Stimulated activated CD8-positive, alpha-beta memory T cell treated with anti-CD3 and anti-CD28 coated beads, Interleukin-7, amount 100 ng/mL, for 1 hour (primary cell): ENCODE measurements at places on chromosomes 5 and 9.

- DNase-seq, result no peak
Observed at GRCh38 chr5:112366987-112367386, 52.1 kb downstream of the EPB41L4A start.

DNA sequence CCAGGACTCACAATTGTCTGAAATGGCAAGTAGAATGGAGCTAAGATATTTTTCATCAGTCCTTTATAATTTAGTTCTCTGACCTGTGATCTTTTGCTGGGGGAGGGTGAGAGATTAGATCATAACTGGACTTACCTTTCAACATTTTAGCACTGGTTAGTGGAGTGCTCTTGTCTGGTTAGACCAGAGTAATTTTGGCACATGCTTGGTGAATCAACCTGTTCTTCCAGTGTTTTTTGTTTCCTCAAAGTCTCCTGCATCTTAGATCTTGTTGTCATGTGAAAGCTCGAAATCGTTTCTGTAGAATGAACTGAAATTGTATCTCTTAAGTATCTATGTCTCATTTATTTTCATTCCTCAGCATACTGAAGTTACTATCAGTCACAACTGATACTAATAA, 122.4 kb downstream of the TLE4 start:
- no peak for DNase-seq

- DNase-seq, result no peak
Observed at GRCh38 chr5:156322666-156323065, 4.3 kb upstream of the SGCD start.

GRCh38 chr9:72898784-72899733, 53.8 kb downstream of the ALDH1A1 start:
- no peak for DNase-seq

DNA sequence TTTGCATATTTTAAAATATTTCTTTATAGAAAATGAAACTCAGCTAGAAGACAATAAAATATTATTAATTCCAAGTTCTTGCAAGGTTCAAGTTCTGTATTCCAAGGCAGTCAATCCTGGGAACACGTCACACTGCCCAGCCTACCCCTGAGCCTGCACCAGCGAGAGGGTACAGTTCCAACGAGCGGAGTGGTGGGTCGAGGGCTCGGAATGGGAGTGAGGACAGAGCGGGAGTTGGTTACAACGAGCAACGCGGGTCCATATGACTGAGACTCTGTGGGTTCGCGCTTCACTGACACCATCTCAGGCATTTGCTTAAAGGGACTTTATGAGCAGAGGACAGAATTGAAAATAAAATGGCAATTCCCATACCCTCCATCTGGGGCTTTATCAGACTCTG, 40.0 kb upstream of the SPTLC1 start:
- no peak for DNase-seq

GRCh38 chr5:143760755-143761154, 51.2 kb upstream of the HMHB1 start:
- no peak for DNase-seq

DNA sequence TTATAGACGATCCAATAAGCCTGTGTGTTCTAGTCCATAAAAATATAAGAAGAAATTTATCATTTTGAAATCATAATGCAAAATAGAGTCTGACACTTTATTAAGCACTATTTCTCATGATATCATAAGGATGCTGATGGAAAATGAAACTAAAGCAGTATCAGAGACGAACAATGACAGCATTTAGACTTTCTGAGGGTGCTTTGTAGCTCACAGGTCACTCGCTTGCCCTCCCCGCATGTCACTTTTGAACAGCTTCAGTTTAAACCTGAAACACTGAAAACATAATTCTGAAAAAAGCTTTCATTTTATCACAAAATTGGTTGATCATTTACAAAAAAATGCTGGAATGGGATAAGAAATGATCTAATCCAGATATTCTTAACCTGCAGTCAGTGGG, 247.1 kb downstream of the EBF1 start:
- no peak for DNase-seq

GRCh38 chr9:20294046-20294750, 328.1 kb downstream of the MLLT3 start:
- no peak for DNase-seq

DNA sequence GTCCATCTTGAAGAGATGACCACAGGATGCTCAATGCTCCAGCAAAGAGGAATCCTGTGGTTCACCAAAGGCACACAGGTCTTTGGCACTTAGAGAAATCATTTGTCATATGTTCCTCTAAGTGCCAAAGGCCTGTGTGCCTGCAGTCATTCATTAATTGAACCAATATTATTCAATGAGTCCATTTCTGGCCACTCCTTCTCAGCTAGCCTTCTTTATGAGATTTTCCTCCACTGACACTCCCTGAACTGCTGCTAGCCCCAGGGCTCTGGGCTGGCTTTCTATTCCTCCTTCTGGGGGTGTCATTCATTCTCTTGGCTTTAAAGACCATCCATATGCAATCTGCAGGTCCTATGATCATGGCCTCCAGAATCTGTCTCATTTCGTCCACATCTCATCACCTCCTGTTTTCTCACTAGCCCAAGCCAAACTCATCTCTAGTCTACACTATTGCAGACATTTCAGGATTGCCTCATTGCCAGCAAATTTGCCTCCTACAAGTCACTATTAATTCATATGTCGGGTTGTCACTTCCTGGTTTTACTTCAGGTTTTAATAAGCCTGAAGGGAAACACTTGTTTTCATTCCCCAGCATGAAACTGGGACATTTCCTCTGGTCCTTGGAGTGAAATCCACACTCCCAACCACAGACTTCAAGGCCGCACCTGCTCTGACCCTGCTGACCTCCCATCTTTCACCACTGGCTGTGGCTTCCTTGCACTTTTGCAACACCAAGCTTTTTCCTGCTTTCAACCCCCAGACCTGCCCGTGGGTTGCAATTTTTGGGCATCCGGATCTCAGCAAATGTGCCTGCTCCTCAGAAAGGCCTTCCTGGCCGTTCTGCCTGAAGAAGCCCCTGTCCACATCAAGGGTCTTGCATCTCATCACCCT, 35.1 kb downstream of the KCNIP1 start:
- no peak for DNase-seq

DNA sequence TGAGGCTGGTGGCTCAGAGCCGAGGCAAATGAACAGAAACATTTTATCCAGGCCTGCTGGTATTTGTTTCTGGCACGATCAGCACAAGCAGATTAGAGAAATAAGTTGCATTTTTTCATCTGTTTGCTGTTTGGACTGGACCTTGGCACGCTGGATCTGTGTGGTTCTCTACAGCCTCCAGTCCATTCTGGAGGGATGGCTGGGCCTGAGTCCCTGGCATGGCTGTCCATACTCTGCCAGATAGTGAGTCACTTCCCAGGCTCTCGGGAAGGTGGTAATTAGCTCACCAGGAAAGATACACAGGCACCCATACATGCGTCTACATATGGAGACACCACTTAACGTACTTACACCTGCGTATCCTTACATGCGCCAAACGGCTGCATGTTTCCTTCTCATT, 78.6 kb downstream of the SPRY4 start:
- no peak for DNase-seq

DNA sequence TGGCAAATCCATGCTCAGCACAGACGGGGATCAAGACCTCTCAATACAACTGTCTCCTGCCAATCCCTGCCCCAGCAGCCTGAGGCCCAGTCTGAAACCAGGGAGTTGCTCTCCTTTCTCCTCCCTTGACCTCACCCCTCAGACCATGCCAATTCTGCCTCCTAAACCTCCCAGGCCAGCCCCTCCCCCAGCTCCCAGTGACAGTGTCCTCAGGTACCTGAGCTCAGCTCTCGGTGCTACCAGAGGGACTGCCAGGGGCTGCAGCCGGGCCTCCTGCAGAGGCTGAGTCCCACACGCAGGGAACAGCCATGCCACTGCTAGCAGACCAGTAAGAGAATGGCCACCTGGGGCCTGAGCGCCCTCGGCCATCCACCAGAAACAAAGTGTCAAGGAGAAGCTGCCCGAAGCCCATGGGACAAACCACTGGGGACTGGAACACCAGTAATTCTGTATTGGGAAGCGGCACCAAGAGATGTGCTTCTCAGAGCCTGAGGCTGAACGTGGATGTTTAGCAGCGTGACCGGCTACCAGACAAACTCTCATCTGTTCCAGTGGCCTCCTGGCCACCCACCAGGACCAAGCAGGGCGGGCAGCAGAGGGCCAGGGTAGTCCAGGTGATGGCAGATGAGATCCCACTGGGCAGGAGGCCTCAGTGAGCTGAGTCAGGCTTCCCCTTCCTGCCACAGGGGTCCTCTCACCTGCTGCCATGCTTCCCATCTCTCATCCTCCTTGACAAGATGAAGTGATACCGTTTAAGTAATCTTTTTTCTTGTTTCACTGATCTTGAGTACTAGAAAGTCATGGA, 557 bp upstream of the IL3 start:
- no peak for DNase-seq

GRCh38 chr9:69542058-69542457, 130.1 kb downstream of the APBA1 start:
- DNase-seq, result no peak

DNA sequence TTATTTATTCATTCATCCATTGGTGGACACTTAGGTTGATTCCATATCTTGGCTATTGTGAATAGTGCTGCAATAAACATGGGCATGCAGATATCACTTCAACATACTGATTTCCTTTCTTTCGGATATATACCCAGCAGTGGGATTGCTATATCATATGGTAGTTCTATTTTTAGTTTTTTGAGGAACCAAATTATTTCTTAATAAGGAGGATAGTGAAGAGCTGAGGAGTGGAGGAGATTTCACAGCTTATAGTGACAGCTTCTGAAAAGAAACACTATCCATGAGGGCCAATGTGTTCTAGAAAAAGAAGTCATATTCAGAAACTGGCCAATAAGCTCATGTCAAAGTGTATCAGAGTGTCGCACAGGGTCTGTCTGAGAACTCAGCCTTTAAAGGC, 183.3 kb downstream of the SEC61B start:
- DNase-seq, result no peak

DNA sequence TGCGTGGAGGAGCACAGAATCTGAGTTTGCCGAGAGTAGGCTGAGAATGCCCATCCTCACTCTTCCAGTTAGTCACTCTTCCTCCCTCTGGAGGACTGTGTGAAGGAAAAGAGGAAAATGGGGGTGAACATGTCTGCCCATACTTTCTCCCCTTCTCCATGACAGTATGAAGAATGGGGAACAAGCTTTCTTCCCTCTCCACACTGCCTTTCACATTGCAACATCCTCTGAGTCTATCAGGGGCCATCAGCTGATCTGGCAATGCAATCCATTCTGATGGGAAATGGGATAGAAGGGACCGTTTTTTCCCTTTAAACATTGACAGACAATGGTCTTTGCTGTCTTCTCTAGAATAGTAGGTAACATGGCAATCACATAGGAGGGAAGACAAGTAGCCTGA, 56.8 kb downstream of the UGCG start:
- DNase-seq, result no peak

GRCh38 chr9:119758241-119758640, 389.0 kb upstream of the BRINP1 start:
- no peak for DNase-seq

DNA sequence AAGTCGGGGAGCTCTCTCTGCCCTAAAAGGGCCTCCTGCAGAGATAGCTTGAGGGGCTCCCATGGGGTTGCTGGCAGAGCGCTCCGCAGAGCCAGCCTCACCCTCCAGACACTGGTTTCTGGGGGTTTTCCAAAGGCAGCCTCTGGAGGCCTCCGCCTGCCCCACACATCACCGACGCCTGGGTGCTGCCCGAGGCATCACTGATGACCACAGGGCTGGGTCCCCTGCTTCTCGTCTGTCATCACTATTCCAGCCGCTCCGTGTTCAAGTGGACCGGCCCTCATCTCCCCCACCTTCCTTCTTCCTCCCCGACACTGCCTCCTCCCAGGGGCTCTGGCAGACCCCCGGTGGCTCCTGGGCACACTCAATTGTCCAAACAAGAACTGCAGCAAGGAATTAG, 64.1 kb upstream of the IRX4 start:
- no peak for DNase-seq

- DNase-seq, result no peak
Observed at GRCh38 chr9:132995121-132995420, 16.6 kb downstream of the GFI1B start.

DNA sequence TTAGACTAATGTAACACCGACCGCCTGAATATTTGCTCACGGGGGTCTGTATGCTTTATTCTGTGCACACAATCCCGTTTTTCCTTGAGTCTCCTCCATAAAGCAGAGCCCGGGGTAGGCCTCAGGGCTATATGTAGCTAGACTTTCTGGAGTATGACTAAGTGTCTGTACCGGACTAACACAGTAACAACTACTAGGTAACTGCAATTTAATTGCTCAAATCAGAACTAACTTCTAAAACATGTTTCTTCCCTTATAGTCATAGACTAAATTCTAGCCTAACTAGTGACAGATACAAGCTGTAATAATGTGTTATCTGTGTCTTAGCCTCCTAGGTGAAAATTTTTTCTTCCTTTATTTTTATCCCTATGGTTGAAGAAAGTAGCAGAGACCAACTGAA, 2.1 kb downstream of the REEP5 start:
- DNase-seq, result no peak

DNA sequence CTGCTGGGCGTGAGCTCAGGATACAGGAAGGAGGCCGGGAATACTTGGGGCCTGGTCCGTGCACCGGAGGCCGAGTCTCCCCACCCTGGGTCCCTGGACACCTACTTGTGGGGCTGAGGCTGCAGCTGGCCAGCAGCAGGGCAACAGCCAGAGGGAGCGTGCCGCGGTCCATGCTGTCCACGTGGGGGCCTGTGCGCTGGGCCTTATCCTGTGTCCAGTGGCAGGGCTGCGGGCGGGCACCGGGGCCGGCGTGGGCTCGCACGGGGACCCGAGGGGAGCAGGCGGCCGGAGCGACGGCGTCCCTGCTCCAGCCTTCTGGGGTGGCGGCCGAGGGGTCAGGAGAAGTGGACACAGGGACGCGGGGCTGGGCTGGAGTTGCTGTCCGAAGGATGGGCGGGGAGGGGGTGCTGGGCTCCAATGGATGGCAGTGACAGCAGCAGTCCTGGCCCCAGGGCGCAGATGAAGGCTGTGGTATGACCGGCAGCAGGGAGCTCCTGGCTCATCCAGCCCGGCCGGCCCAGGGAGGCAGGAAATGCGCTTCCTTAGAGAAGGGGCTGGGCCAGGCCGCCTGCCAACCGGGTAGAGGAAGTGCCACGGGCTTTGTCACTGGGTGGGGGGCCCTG, at the start of gene ENG:
ENG (minus strand) TSS at position 475 of the 623 bp plus-strand sequence; CDS start at position 172, 303 bp downstream.
- DNase-seq, result no peak

DNA sequence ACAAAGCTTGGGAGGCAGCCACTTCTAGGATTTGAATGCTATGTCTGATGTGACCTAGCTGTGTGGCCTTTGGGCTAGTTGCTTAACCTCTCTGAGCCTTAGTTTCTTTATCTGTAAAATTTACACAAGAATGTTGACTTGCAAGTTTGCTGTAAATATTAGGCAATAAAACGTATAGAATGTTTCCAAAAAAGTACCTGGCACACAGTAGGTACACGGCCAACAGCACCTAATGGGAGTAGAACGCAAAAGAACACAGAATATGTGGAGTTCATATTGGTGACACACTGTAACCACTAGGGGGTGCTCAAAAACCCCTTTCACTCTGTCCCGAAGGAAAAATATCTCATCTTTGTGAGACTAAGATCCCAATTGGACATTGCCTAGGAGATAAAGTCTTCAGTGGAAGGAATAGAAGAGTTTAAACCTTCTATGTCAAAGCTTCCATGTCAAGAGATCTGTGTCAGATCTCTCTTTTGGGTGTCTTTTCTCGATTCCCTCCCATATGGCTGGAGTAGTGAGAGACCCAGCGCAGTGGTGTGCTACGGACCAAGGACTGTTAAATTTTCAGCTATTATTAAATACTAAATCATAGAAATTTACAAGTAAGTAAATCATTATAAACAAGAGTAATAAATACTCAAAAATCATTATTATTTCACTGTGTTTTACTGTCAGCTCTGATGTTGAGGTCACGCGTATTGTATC, 145.4 kb upstream of the RAD23B start:
- no peak for DNase-seq
